ENCODE measurements at places on chromosomes 2 and 18.

DNA sequence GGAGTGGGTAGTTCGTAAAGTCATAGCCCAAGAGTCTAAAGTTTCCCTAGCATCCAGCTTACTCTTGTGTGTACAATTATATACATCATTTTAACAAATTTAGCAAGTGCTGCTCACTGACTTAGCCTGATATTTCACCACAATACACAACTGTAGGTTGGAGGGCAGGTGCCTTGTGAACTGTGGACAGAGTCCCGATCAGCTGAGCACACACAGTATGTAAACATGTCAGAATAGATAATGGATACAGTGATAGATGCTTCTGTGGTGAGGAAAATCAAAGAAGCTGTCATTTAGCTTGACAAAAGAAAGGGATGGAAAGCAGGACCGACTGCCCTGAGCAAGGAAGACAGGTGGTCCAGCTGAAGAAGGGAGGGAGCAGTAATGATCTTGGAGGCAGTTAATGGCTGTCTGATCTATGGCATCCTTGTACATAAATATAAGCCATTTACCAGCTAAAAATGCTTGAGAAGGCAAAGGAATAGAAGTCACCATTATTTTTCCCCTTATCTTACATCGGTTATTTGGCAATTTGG is 372.8 kb upstream of the UBE2E3 start:
- DNase-seq, result no peak

DNA sequence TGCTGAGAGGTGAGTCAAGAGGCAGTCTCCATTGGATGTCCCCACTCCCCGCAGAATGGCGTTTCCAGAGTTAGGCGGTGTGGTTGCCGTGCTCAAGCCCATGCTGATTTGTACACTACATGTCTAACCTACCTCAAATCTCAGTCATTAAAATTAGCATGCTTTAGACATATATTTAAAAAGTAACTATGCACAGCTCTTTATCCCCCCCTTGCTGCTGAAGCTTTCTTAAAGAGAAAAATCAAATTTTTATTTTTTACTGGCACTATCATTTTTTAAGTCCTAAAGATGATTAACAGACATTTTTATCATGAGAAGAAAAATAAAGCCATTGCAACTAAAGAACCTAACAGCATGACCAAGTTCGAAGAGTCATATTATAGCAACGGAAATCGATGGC is 42.9 kb downstream of the BOLA3 start:
- no peak for DNase-seq

GRCh38 chr18:42113529-42114191 is 158.6 kb downstream of the PIK3C3 start:
- DNase-seq, result no peak

- DNase-seq, result no peak
Observed at GRCh38 chr18:5237083-5237722, 40.1 kb upstream of the AKAIN1 start.

DNA sequence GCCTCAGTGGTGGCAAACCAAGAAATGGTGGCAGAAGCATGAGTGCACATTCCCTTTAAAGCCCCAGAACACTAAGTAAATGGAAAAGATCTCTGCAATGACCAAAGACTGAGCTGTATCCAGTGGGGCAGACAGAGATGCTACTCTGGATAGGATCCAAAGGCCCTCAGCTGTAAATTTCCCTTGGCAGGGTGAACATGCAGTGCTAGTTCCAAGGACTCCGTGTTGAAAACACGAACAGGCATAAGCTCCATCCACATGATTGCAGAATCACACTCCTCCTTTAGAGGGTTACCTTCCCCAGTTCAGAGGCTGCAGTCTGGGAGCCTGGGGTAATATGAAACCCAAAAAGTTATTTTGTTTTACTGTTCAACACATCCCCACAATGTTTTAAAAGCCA is 98.6 kb upstream of the KLF7 start:
- no peak for DNase-seq

DNA sequence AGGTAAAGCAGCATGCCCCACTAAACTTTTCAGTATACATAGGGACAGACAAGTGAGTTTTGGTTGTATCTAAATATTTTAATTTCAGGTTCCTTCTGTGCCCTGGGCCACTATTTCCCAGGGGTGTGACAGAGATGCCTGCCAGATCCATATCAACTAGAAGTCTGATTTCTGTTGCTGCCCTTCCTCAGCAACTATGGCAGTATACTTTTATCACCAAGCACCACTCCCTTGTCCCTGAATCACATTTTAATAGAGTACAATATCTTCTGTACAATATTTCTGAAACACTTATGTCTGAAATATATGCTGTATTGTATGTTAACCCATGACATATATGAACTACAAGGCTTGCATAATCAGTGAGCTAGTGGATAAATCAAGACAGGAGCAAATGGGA is 117.6 kb downstream of the HIBCH start:
- no peak for DNase-seq

GRCh38 chr2:172179045-172179701 is 76.5 kb upstream of the DLX2 start:
- no peak for DNase-seq

- no peak for DNase-seq
Observed at GRCh38 chr2:48638261-48638660, 20.6 kb downstream of the GTF2A1L start.

GRCh38 chr2:40507432-40507831 is 55.5 kb upstream of the SLC8A1 start:
- no peak for DNase-seq

- peak; percentile 47 for DNase-seq
Observed at GRCh38 chr18:76368271-76368670, 126.8 kb downstream of the ZNF516 start.

DNA sequence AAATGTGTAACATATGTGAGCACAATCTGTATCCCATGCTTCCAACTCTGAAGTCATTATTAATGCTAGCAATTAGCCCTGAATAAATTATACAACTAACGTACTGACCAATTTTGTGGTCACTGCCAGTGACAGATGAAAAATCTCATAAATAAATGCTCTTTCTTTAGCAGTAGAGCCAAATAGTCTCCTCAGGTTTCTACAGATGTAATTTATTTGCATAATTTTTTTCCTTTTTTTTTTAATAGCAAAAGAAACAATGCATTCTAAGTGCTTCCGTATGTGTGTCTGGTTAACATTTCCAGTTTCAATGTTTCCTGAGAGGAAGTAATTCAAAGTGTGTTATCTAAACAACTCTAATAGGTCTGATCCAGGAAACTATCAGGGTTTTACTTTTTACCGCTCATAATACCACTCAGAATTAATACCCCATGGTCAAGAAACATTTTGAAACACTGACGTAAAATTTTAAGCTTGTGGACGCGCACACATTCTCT is 108.4 kb downstream of the MEP1B start:
- DNase-seq, result peak; percentile 36

- DNase-seq, result no peak
Observed at GRCh38 chr2:122389694-122390093, 634.2 kb downstream of the TSN start.

DNA sequence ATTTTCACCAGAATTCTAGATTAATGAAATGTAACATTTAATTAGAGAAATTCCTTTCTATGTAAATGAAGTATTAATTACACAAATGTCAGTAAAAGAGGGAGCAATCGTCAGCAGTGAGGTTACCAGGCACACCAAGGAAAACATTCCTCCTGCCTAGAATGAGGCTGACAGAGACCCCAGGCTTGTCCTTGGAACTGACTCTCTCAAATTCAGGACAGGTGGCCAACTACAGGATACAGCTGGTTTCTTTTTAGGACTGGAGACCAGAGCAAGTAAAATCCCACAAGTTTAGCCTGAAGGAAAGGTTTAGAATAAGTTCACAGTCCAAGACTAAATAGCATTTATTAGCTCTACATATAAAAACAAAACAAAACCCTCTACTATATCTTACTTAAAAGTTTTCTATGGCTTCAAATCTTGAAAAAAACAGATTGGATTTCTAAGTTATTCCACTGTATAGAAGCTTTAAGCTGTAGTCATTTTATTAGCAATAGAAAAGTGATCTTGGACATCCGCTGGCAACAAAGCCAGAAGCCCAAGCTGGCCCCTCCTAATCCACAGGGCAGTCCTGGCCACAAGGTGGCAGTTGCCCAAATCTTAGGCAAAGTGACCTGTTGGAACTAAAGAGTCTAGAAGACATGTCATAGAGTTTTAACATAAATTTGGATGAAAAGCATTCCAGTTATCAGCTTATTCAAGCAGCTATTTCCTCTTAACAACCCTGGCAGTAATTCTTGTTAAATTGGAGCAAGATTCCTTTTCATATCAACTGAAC is 81.0 kb downstream of the SP3 start:
- DNase-seq, result no peak

DNA sequence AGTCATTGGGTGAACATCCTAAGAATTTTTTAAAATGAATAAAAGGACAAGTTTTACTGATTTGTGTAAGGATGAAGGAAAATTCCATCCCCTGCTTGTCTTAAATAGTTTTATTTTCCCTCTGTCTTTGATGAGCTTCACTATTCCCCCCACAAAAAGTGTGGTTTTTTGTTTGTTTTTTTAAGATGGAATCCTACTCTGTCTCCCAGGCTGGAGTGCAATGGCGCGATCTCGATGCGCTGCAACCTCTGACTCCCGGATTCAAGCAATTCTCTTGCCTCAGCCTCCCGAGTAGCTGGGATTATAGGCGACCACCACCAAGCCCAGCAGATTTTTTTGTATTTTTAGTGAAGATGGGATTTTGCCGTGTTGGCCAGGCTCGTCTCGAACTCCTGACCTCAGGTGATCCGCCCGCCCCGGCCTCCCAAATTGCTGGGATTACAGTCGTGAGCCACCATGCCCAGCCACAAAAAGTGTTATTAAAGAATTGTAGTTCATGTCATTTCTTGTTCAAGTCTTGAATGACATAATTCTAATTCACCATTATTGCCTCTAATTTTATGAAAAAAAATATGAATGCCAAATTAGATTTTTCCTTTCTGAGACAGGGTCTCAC is 91.7 kb downstream of the AGPS start:
- DNase-seq, result no peak

DNA sequence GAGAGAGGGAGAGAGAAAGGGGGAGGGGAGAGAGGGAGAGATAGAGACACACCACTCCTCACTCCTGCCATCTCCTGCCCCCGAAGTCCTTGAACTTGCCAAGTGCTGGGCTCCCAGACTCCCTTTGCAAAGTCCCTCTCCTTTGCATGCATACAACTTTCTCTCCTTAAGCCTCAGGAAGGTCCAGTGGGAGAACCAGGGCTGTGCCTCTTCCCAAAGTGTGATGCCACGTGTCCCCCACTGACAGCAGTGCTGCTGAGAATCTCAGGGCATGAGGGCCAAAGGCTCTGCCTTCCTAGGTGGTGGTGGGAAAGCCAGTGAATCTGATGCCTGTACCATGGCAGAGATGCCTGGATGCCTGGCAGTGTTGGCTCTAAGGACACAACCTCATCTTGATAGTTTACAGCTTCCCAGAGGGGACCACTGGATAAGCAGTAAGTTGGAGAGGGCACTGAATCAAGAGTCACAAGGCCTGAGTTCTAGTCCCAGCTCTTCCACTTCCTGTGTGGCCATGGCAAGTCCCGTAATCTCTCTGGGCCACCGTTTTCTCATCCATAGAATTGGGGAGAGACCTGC is 103.4 kb downstream of the CLIP4 start:
- DNase-seq, result no peak

- DNase-seq, result no peak
Observed at GRCh38 chr2:172285760-172286159, 141.6 kb upstream of the ITGA6 start.

GRCh38 chr2:179825494-179825893 is 35.9 kb downstream of the ZNF385B start:
- no peak for DNase-seq

GRCh38 chr2:151553-152334 is 105.4 kb upstream of the FAM110C start:
- DNase-seq, result no peak

DNA sequence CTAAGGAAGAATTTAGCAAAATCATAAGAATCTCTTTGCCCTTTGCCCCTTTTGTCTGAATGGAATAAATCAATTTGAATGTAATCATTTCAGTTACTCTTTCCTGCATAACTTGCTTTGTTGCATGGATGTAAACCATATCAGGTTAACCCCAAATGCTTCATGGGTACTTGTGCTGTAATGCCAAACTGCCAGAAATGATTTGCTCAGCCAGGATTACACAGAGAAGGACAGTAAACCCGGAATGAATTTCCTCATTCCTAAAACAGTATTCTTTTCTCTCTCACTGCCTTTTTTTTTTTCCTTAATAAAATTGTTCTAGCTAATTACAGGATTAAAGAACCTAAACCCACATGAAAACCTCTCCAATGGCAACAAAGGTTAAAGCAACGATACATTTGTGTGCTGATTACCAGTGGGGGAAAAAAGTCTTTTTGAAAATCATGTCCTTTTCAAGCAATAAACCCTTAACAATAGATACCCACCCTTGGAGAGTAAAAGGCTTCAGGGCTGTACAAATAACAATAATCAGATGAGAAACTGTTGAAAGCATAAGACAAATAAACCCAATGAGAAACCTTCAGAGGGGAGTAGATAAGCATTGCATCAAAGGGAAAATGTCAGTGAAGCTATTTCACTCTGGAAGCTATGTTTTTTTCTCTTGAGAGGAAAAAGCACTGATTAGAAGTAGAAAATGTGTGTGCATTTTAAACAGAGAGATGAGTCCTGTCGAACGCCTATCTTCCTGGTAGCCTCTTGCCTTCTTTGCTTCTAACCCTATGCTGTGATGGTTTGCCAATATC is 275.3 kb downstream of the CDH2 start:
- no peak for DNase-seq

GRCh38 chr2:162477011-162477410 is 133.1 kb downstream of the GCA start:
- DNase-seq, result no peak

GRCh38 chr2:232458661-232459418 is 2.9 kb downstream of the ALPI start:
- DNase-seq, result no peak

- peak; percentile 90 for DNase-seq
Observed at GRCh38 chr2:27683390-27684071, 19.8 kb downstream of the SLC4A1AP start.

DNA sequence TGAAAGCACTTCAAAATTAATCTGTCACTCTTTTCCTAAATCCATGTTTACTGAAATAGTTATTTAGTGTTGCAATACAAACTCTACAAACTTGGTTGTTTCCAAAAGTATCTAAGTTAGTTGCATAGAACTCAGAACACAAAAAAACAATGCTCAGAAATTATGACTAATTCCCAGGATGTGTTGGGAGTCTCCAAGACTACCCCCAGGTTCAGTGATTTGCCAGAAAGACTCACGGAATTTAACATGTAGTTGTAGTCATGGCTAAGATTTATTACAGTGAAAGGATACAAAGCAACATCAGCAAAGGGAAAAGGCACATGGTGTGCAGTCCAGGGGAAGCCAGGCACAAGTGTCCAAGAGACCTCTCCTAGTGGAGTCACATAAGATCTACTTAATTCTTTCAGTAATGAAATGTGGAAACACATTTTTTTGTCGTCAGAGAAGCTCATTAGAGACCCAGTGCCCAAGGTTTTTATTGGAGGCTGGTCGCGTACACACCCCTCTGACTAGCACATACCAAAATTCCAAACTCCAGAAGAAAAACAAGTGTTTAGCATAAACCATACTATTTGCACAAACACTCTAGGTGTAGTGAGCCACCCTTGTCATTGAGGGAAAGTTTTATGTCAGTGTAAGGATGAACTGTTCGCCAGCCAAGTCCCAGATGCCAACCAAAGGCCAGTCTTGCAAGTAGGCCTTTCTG is 43.3 kb upstream of the CYP20A1 start:
- no peak for DNase-seq

- DNase-seq, result peak; percentile 60
Observed at GRCh38 chr18:75203416-75204268, 5.3 kb downstream of the PTGR3 start.

GRCh38 chr18:79600596-79600995 is 79.0 kb upstream of the CTDP1 start:
- no peak for DNase-seq

GRCh38 chr2:126399001-126399400 is 257.0 kb upstream of the GYPC start:
- DNase-seq, result no peak

GRCh38 chr2:190060626-190061025 is 1.9 kb downstream of the MSTN start:
- DNase-seq, result no peak
